ENCODE measurements at places on chromosomes 16 and 17. TPM values are rescaled to one million over a fixed set of nuclear protein-coding genes. Genes with fewer than 3 reads are reported as not detected.

DNA sequence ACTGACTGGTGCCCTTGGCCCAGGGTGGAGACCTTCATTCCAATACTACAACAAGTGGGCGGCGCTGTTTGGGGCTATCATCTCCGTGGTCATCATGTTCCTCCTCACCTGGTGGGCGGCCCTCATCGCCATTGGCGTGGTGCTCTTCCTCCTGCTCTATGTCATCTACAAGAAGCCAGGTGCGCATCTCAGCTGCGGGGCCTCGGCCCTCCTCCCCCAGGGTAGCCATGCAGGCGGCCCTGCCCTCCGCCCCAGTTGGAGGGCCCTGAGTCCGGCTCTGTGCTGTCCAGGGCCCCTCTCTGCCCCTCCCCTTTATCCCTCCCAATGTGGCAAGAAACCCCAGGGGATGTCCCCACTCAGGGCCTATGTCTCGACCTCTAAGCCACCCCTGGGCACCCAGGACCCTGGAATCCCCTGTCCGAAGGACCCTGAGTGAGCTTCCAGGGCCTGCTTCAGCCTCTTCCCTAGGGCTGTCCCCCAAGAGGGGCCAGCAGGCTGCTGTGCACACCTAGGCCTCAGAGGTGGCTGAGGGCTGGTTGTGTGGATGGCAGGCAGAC, 19.1 kb downstream of the SLC12A3 start:
- no peak for DNase-seq

- no peak for DNase-seq
Observed at GRCh38 chr17:69716556-69716955, 302.1 kb downstream of the MAP2K6 start.

DNA sequence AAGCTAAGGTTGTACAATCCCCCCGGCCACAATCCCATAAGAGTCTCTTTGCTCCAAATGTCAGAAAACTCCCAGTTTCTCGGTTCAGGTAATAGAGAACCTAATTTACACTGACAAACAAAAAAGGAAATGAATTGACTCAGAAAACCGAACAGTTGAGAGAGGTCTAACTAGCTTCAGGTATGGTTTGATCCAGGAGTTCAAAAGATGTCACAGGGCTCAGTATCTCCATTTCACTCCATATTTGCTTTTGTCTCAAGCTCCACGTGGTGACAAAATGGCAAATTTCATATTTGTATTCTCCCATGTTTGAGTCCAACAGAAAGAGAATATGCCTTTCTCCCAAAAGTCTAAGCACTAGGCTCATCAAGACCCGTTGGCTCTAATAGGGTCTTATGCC, 117.4 kb downstream of the AXIN2 start:
- DNase-seq: no peak

DNA sequence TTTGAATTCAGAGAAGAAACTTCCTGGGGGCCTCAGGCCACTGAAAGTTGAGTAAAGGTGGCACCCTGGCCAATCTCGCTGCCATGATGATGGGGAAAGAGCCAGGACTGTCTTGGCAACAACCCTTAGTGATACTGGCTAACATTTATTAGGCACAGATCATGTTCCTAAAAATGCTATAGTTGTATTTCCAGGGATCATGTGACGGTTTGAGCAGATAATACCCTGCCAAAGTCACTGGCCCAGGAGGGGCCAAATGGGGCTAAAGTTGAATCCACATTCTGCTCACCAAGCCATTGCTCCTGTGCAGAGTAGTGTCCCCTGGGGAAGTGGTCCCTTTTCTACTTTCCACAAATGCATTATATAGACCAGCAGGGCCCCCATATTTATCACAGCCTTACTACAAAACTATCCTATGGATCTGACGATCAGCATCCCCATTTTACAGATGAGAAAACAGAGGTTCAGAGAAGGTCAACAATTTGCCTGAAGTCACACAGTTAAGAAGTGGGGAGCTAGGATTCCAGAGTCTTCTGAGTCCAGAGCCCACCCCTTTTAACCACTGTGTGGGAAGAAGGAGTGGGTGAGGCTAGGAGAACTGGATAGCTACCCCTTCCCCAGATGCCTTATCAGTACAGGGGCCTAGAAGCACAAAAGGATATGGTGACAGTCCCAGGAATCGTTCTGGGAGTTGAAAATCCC, 300.0 kb upstream of the IRX3 start:
- no peak for DNase-seq

GRCh38 chr16:62545039-62545438, 508.8 kb upstream of the CDH8 start:
- DNase-seq: no peak

DNA sequence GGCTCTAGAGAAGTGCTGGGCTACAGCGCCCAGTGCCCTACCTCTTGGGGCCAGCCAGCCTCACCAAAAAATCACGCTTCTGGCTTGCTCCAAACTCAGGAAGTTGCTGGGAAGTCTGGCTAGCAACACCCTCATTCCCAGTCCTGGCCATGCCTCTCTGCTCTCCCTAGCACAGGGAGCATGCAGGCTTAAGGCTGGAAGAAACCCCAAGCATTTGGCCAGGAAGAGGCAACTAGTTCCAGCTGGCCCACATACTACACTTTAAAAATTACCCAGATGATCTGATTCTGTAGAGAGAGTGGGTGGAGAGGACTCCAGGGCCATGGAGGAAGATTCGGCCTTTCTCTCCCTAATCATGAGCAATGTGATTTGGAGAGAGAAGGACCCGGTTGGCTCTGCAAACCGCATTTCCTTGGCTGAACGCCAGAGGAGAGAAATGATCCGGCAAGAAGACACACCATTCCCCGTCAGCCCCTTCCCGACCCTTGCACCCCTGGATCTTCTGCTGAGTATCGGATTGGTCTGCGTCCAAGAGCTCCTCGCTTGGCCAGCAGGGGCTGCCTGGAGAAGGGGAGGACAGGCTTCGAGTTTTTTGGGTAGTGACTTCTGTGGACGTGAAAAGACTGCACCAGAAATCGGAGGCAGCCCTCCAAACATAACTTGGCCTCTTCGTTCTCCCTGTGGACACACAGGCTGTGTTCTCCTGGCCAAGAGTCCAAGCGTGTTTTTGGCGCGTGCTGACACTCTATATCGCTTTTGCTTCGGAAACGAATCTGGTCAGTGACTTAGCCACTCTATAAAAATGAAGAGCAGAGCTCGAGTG, 406.3 kb downstream of the WWOX start:
- DNase-seq: no peak

DNA sequence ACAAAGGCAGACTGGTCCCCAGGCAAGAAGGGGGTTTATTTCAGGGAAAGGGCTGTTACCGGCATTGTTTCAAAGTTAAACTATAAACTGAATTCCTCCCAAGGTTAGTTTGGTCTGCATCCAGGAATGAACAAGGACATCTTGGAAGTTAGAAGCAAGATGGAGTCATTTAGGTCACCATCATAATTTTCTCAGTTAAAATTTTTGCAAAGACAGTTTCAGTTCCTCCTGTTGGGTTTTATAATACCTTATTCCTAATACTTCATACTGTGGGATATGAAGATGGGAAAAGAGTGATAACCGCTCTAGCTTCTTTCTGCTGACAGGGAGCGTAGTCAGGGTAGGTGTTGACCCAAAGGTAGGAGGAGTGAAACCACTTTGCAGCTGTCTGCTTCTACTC, 24.8 kb downstream of the PMM2 start:
- DNase-seq: no peak

DNA sequence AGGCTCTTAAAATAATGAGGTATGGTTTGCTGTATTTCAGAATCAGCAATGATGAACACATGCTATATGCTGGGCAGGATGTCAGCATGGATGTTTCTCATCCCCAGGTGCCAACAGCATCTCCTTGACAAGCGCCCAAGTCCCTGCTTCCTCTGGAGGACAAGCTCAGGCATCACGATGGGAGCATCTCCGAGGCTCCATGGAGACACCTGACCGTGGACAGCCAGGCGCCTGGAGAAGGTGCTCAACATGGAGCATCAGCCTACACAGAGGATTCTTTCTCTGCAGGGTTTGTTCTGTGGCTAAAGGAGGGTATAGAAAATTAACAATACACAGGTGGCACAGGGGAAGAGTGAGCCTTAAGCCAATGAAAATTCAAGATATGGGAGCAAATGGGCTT, 72.1 kb downstream of the SLC5A11 start:
- no peak for DNase-seq

Gene EXOC3L1
- polyA plus RNA-seq: 5.6 TPM

Gene HBM
- 1.7 TPM for polyA plus RNA-seq

Gene CTRL
- 7.0 TPM for polyA plus RNA-seq

Gene RASL10B
- polyA plus RNA-seq: 12.9 TPM

Gene HEATR9
- not detected for polyA plus RNA-seq

Gene TP53
- polyA plus RNA-seq: 66.7 TPM

Gene TRIM16
- polyA plus RNA-seq: 22.7 TPM

All from right renal cortex interstitium (tissue), 3 donors.